ENCODE measurements at places on chromosomes 1 and 21. TPM values are rescaled to one million over a fixed set of nuclear protein-coding genes. Genes with fewer than 3 reads are reported as not detected.

DNA sequence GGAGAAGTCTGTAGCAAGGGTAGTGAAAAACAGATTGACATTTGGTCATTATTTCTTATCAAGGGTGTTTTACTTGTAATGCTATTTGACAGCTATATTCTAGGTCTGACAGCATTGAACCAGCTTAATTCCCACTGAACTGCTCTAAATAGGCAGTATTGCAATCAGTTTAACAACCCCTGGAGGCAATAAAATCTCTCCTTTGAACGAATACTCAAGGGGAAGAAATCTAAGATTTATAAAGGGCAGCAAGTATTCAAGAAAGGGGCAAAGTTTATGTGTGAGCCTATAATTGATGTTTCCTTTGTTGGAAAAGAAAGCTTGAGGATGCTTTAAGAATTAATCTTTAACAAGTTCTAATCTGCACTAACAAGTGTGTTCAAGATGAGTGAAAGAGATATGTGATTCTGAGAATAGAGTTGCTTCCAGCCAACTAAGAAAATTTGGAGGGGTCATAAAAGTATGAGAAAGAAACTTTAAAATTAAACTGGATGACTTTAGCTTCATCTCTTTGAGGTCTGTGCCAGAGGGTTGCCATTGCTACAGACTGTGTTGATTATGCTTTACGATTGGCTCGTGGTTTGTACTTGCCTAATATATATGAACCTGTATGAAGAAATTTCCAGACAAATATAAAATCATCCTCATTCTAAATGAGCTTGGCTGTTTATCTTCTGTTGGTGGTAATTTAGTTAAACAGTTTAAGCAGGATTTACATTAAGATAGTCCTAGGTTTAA is 72.5 kb downstream of the ZNF326 start:
- H3K4me1 ChIP-seq, result no peaks in the 10 kb centered on the region
- no peak for DNase-seq

DNA sequence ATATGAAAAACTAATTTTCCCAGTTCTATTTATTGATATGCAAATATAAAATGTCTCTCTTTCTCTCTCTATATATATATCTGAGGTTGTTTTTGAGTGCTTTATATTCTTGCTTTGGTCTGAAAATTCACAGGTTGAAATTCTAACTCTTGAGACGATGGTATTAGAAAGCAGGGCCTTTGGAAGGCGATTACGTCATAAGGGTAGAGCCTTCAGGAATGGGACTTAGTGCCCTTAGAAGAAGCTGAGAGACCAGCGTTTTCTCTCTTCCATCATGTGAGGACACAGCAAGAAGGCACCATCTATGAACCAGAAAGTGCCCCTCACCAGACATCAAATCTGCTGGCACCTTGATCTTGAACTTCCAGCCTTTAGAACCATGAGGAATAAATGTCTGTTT is 57.4 kb upstream of the PAXBP1 start:
- H3K4me1 ChIP-seq, result no peaks in the 10 kb centered on the region
- no peak overlapping the region for H3K4me3 ChIP-seq
- no peak overlapping the region for H3K27ac ChIP-seq
- DNase-seq, result no peak
- H3K36me3 ChIP-seq, result no peaks in the 10 kb centered on the region

GRCh38 chr1:205783904-205784303 is 8.6 kb upstream of the RAB29 start:
- peaks cover 12% of the 10 kb centered on the region for H3K4me1 ChIP-seq
- H3K36me3 ChIP-seq, result no peaks in the 10 kb centered on the region
- H3K27ac ChIP-seq, result no peak overlapping the region
- no peak for DNase-seq
- H3K27me3 ChIP-seq, result no peaks in the 10 kb centered on the region

- no peak overlapping the region for H3K27ac ChIP-seq
- H3K27me3 ChIP-seq, result no peaks in the 10 kb centered on the region
- no peak overlapping the region for H3K4me3 ChIP-seq
- H3K36me3 ChIP-seq, result no peaks in the 10 kb centered on the region
- peaks cover 8% of the 10 kb centered on the region for H3K4me1 ChIP-seq
Observed at GRCh38 chr1:4269952-4270570, 370.0 kb upstream of the C1orf174 start.

DNA sequence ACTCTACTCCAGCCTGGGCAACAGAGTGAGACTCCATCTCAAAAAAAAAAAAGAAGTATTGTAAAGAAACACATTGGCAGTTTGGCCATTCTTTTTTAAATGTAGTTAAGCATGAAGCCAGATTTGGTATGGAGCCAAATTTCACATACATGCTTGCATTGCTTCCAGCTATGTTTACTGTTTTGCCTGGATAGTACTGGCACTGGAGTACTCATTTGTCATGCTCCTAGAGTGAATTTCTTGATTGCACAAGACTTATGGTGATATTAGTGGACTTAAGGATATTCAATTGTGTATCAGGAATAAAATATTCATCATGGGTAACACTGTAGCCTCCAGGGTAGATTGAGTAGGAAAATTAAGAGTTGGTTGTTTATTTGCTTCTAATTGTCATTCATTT is 24.5 kb upstream of the SLC9A1 start:
- H3K27me3 ChIP-seq, result peaks cover 2% of the 10 kb centered on the region
- H3K4me3 ChIP-seq, result no peak overlapping the region
- H3K4me1 ChIP-seq, result no peaks in the 10 kb centered on the region
- DNase-seq, result no peak

DNA sequence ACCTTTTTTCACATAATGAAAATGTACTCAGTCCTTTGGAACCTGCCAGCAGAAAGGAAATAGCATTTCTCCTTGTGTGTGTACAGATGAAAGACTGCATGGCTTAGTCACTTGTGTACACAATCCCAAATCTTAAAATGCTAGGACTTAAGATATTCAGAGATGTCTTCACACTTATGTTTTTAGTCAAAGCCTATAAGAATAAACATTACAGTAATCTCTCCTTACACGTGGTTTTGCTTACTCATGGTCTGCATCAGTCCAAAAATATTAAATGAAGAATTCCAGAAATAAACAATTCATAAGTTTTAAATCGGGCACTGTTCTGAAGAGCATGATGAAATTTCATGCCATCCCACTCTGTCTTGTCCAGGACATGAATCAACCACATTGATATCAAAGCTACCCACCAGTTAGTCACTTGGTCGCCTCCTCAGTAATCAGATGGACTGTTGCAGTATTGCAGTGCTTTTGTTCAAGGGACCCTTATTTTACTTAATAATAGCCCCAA is 75.7 kb upstream of the RRP15 start:
- DNase-seq, result no peak
- H3K27ac ChIP-seq, result no peak overlapping the region
- no peaks in the 10 kb centered on the region for H3K36me3 ChIP-seq
- H3K27me3 ChIP-seq, result no peaks in the 10 kb centered on the region

GRCh38 chr1:236035681-236036101 is 29.2 kb downstream of the NID1 start:
- no peak for DNase-seq
- no peak overlapping the region for H3K4me3 ChIP-seq
- no peaks in the 10 kb centered on the region for H3K36me3 ChIP-seq
- H3K4me1 ChIP-seq, result no peaks in the 10 kb centered on the region

- no peak overlapping the region for H3K27ac ChIP-seq
- H3K4me3 ChIP-seq, result no peak overlapping the region
Observed at GRCh38 chr21:35814858-35815619, 245.3 kb downstream of the SETD4 start.

GRCh38 chr1:173405834-173406233 is 71.3 kb upstream of the PRDX6 start:
- H3K4me3 ChIP-seq, result no peak overlapping the region
- no peak for DNase-seq
- H3K4me1 ChIP-seq, result peaks cover 27% of the 10 kb centered on the region
- no peak overlapping the region for H3K27ac ChIP-seq

- no peak overlapping the region for H3K27ac ChIP-seq
- no peak overlapping the region for H3K4me3 ChIP-seq
- no peak for DNase-seq
- H3K4me1 ChIP-seq, result peaks cover 40% of the 10 kb centered on the region
- peaks cover 2% of the 10 kb centered on the region for H3K36me3 ChIP-seq
- H3K27me3 ChIP-seq, result peaks cover 2% of the 10 kb centered on the region
Observed at GRCh38 chr1:58934706-58935105, 150.9 kb upstream of the JUN start.

DNA sequence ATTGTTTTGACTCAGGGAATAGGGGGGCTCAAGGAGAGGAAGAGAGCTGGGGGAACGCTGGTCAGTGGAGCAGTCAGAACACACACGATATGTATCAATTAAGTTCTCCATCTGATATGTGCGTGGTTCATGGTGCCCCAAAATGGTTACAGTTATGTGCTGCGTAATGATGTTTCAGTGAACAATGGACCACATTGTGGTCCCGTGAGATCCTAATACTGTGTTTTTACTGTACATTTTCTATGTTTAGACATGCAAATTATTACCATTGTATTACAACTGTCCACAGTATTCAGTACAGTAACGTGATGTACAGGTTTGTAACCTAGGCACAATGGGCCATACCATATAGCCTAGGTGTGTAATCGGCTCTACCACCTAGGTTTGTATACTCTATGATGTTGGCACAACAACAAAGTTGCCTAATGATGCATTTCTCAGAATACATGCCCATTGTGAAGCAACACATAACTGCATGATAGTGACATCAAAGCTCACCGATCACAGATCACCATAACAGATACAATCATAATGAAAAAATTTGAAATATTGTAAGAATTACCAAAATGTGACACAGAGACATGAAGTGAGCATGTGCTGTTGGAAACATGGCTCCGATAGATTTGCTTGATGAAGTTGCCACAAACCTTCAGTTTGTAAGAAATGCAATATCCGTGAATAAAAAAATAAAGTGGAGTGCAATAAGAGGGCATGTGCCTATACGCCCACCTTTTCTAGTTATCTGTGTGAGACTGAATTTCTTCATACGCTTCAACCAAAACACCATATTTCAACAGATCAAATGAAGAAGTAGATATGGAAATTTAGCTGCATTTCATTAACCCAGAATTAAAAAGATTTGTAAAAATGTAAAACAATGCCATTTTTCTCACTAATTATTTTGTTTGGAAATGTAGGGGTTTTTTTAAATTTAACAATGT is 14.8 kb upstream of the TMEM54 start:
- no peak overlapping the region for H3K4me3 ChIP-seq
- H3K36me3 ChIP-seq, result no peaks in the 10 kb centered on the region
- peaks cover 22% of the 10 kb centered on the region for H3K4me1 ChIP-seq
- peaks cover 30% of the 10 kb centered on the region for H3K27me3 ChIP-seq

DNA sequence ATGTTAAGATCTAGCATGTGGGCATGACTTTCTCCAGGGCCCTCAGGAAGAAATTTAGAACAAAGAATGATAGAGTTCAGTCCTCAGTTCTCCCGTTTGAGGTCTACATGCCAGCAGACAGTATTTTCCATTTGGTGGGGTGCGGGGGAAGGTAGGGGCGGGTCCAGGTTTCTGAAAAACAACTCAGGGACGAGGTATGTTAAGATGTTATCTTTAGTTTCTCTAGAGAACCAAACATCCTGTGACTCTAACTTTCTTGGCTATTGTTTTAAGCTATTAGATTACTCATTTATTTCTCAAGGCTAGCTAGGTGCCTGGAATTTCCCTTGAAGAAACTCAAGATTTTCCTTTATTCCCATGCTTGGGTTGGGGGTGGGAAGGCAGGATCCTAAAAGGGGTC is 42.3 kb upstream of the SYT14 start:
- no peak overlapping the region for H3K27ac ChIP-seq
- no peaks in the 10 kb centered on the region for H3K36me3 ChIP-seq
- DNase-seq, result no peak
- peaks cover 9% of the 10 kb centered on the region for H3K4me1 ChIP-seq
- peaks cover 11% of the 10 kb centered on the region for H3K27me3 ChIP-seq

- H3K4me1 ChIP-seq, result peaks cover 19% of the 10 kb centered on the region
- no peak overlapping the region for H3K4me3 ChIP-seq
- no peak overlapping the region for H3K27ac ChIP-seq
- DNase-seq, result peak; percentile 15
- peaks cover 21% of the 10 kb centered on the region for H3K27me3 ChIP-seq
- no peaks in the 10 kb centered on the region for H3K36me3 ChIP-seq
Observed at GRCh38 chr21:42340187-42341050, 10.4 kb downstream of the TFF2 start.

- DNase-seq, result no peak
- H3K27me3 ChIP-seq, result peaks cover 49% of the 10 kb centered on the region
- no peak overlapping the region for H3K27ac ChIP-seq
- H3K4me3 ChIP-seq, result no peak overlapping the region
- no peaks in the 10 kb centered on the region for H3K4me1 ChIP-seq
Observed at GRCh38 chr1:41286992-41287391, 44.9 kb upstream of the SCMH1 start.

The DPH2 gene
- total RNA-seq, result 18.0 TPM

The EFNA4 gene
- total RNA-seq, result 6.6 TPM

The CYP4Z1 gene
- not detected for total RNA-seq

The ZC3H11A gene
- 99.1 TPM for total RNA-seq

The ZBTB7B gene
- total RNA-seq, result 151 TPM

Measured in activated CD4-positive, alpha-beta memory T cell treated with anti-CD3 and anti-CD28 coated beads, Interleukin-2, amount 10 ng/mL, durations not matched to agents 7 days and 5 days (primary cell).